GM12892 (cell line): ENCODE measurements at places on chromosomes 1 and 21.
A peak's percentile ranks its signal among the peaks of the same experiment; 100 is the strongest.

GRCh38 chr1:66951513-66951912 lies 26.7 kb downstream of the MIER1 start:
- DNase-seq = no peak

DNA sequence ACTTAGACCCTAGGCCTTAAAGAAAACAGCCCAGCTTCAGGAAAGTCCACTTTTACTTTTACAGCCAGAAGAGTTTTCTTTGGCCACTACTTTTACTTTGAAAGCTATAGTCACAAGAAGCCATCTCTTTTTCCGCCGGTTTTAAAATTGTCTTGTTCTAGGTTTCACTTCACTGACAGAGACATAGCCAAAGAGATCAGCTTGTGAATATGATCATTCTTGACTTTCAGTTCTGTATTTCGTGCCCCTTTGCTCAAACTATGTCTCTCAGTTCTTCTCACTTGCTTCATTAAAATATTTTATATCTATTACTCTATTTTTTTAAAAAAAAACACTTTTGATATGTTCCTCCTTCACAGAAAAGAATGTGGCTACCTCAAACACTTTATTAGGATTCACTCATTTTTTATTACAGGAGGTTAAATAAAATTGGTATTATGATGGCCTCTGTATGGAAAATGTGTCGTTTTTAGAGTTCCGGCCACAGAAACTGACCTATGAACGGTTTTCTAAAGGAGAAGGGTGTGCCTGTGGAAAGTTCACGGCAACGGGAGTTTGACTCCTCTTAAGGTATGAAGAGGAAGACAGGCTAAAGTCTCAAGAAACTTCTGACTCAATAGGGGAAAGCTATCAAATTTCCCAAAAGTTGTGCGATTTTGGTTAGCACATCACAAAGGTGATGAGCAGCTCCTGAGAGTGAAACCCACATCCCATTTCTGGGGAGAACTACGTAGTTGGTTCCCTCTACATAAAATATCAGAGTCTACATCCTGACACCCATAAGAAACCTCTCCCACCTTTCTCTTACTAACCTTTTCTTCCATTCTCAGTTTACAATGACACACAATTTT lies 1.2 kb downstream of the MCOLN2 start:
- DNase-seq = peak; percentile 21

DNA sequence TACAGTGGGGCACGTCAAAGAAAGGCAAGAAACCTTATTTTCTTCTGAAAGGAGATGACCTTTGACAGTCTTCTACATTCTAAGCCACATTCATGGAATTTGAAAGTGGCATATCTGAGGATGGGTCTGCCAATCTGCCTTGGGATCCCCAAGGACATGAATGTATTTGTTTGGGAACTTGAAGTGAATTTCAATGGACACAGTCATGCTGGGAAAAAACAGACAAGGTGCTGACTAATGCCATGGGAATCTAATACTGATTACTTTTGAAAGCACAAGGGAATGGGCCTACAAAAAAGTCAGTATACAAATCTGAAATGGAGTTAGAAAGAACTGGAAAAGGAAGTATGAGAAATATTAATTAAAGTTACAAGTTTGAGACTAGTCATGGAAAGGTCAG lies 128.8 kb downstream of the KCNJ6 start:
- DNase-seq = no peak

DNA sequence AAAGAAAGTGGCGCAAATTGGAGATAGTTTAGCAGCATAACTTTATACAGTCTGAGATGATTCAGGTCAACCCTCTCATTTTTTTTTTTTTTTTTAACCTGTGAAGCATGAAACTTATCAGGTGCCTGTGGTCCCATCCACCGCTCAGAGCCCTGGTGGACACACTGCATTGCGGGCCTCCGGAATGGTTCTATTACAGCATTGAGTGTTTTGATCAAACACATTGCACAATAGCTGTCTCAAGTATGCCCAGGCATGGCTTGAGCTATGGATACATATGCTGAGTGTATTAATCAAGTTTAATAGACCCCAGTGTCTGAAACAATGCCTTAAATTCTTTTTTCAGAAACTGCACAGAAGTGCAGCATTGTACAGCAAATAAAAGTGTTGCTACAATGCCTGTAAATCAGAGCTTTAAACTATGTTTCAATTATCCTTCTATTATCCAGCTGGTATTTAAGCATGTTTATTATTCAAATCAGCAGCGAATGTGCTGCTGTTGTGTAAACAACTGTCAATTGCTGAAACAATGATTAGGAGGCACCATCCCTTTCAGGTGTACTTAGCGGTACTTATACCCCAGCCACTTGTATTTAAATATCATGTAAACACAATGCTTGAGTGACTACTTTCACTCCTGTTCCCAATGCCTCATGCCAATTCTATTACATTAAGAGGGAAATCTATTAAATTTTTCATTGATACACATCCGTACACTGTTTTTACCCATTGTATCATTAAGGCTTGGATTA lies 456.6 kb downstream of the RPS6KC1 start:
- no peak for DNase-seq

DNA sequence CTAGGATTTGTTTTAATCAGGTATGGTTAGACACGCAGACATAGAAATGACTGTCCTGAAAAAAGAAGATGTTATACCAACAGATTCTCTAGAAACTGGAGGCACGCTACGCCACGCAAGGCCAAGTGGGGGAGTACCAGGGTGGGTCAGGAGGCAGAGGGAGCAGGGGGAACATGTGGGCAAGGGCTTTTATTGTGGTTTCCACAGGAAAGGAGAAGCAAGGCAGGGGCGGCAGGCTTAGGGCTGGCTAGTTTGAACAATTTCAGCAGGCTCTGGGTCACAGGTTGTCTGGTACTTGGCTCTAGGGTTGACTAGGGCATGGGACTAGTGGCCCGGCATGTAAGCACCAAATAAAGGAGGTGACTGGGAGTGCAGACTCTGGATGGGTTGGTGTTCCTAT lies 7.2 kb downstream of the MTARC2 start:
- DNase-seq = no peak

DNA sequence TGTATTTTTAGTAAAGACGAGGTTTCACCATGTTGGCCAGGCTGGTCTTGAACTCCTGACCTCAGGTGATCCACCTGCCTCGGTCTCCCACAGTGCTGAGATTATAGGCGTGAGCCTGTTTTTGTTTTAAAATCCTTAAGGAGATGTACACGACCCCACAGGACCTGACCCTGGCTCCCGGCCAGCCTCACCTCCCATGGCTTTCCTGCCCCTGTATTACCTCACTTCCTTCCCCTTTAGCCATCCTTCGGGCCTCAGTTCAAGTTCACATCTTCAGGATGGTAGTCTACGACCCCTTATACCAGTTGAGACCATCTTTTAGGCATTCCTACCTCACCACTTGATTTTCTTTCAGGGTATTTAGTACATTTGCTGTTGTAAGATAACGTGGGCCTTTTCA lies 36.3 kb downstream of the TCP10L start:
- DNase-seq = no peak

DNA sequence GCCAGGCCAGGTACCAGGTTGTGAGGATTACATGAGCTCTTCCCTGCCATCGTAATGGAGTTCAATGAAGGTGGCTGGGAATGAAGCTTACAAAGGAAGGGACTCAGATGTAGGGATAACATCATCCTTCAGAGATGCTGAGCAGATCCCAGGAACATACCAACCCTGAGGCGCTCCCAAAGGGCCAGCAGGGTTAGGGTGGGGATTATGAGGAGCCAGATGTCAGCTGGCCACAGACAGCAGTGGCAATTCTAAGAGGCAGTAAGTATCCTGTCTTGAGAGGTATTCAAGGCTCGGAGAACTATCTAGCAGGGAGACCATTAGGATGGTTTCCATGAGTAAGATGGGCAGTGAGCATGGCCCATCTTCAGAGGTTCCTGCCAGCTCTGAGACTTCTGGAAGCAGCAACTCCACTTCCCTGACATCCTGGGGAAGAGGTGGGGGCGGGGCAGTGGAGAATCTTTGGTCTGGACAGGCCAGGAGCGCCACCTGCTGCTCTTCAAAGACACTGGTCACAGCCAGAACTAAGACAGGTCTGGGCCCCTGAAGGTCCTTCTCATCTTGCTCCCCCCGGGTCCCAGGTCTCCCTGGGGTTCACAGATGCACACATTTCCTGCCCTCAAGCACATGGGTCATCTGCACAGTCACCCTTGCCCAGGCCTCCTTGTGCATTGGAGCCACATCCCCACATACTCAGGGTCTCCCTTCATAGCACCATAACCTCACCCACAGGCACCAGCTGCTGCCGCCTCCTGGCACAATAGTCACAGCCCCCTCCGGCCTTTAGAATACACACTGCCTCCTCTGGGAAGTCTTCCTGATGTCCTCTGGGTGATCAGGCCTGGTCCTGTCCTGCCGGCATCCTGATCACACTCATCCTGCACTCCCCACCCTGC lies 2.7 kb upstream of the SDC3 start:
- no peak for DNase-seq

- DNase-seq = no peak
Observed at GRCh38 chr1:67675800-67676199, 9.2 kb upstream of the GADD45A start.
